ENCODE measurements at places on chromosomes 3 and 15.

- no peak for DNase-seq
Measured at GRCh38 chr15:101022306-101022705, 103.1 kb downstream of the LRRK1 start.

DNA sequence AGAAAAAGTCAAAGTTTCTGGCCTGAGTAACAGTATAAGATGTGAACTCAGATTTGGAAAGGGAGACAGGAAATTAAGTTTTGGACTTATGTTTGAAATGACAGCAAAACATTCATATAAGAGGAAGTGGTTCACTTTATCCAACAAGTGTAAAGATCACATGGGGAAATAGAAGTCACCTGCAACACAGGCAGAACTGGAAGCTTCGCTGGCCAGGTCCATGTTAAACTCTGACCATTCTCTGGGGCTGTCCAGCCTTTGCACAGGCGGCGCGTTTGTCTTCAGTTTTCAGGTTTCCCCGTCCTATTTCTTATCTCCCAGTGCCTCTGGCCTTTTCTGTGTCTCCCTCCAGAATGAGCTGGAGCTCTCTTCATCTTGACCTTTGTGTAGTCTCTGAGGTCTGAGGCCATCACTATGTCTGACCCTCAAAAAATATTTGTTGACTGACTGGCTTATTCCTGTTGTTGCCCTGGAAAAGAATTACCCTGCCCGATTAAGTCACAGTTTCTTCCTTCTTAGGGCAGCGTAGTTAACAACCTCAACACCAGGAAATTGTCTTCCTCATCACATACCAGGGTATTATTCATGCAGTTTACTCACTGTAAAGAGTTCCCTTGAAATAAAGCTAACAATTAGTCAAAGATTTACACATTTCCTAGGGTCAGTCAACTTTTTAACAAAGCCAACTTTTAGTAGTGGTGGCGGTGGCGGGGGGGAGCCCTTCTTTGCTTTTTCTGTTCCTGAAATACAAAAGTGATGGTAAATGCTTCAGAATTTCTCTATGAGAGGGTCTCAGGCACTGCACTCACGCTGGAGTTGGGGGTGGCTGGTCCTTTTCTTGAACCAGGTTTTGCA is 959 bp upstream of the RASA2 start:
- DNase-seq = no peak

DNA sequence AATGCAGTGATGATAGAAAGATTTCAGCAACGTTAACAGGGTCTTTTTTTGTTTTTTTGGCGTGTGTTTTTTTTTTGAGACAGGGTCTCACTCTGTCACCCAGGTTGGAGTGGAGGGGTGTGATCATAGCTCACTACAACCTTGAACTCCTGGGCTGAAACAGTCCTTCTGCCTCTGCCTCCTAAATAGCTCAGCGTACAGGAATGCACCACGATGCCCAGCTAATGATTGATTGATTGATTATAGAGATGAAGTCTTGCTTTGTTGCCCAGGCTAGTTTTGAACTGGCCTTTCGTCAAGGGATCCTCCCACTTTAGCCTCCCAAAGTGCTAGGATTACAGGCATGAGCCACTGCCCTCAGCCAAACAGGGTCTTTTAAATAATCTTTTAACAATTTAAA is 7.0 kb downstream of the CHP1 start:
- DNase-seq = no peak

GRCh38 chr15:41183581-41183980 is 47.0 kb downstream of the EXD1 start:
- DNase-seq = no peak

DNA sequence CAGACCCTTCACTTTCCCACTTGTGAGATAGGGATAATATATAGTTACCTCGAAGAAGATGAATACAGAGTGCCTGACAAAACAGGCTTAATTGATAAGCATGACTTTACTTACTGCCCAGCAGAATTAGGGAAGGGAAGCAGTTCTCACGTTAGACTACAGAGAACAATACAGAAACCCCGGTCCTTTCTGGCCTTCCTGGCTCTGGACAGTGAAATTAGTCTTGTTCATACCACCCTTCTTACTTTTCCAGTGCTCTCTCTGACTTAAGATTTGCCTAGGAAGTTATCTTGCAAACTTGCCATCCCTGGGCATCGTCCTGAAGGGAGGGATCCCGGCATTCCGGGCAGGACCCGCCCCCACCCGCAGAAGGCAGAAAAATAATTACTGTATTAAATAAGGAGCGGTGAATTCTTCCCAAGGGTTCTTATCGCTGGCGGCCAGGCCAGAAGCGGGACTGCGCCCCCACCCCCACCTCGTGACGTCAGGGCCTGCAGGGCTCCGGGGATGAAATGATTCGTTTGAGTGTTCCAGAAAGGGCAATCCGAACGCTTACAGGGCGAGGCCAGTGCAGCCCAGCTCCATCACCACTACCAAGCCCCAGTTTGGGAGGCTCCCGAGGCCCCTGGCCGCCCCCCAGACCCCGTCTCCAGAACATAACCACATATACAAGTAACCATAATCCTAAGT is 8.4 kb downstream of the SOX2 start:
- no peak for DNase-seq

GRCh38 chr3:123869165-123869564 is 15.0 kb downstream of the MYLK start:
- no peak for DNase-seq

- DNase-seq = no peak
Measured at GRCh38 chr15:90496791-90497190, 32.9 kb upstream of the CRTC3 start.

- no peak for DNase-seq
Measured at GRCh38 chr3:194082743-194083636, 53.0 kb upstream of the HES1 start.

DNA sequence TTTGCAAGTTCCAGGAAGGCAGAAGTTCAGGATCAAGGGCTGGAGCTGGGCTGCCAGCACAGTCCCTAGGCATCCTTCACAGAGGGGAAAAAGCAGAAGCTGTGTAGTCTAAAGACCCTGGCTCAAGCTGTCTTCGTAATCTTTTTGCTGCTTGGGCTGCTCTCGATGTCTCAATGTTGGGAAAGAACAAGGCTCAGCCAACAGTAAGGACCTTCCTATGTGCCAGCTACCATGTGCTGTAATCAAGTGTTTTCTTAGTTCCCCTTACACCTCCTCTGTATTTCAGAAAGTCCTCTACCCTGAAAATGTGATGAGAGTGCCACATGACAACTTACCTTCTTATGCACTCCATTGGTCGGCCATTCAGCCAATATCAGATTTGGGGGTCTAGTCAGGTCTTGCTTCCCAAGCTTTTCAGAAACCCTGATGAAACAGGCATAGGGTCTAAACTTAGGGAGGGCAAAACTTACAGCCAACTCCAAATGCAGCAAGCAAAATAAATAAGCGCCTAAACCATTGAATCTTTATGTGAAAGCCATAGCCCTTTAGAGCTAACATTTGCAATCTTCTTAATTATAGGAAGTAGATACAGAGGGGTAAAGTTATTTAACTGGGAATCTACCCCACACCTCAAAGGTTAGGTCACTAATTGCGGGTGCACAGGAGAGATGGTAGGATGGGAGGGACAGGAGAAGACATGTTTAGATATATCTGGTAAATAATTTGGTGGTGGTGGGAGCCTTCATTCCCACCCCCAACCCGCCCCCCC is 1.2 kb upstream of the EDEM1 start:
- no peak for DNase-seq

DNA sequence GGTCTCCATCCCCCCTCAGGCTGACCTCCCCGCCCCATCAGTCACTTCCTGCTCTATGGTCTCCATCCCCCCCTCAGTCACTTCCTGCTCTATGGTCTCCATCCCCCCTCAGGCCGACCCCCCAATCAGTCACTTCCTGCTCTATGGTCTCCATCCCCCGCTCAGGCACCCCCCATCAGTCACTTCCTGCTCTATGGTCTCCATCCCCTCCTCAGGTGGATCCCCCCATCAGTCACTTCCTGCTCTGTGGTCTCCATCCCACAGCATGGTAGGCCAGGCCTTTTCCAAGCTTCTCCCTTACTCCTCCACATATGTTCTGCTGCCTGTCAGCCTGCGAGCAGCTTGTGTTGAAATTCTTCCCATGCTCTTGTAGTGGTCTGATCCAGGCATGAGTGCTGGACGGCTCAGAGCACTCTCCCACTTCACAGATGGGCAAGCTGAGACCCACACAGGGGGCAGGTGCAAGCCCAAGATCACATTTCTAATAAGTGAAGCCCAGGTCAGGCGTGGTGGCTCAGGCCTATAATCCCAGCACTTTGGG is 36.8 kb downstream of the BDH1 start:
- DNase-seq = peak; percentile 11

DNA sequence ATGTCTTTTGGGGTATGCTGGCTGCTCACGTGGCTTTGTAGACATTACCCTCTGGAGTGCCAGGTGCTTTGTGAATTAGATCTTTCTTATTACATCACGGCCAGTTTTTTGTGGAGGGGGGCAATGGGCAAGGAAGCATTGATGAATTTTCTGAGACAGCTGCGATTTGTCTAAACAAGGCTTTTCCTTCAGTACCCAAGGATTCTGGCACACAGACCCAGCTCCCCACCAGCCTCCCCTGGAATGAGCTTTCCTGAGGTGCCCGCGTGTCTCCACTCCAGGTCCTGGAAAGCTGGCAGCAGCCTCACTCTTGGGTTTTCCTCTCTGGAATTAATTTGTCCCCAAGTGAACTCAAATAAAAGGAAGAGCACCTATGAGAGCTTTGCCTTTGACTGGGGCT is 157.6 kb upstream of the CTDSPL start:
- no peak for DNase-seq

DNA sequence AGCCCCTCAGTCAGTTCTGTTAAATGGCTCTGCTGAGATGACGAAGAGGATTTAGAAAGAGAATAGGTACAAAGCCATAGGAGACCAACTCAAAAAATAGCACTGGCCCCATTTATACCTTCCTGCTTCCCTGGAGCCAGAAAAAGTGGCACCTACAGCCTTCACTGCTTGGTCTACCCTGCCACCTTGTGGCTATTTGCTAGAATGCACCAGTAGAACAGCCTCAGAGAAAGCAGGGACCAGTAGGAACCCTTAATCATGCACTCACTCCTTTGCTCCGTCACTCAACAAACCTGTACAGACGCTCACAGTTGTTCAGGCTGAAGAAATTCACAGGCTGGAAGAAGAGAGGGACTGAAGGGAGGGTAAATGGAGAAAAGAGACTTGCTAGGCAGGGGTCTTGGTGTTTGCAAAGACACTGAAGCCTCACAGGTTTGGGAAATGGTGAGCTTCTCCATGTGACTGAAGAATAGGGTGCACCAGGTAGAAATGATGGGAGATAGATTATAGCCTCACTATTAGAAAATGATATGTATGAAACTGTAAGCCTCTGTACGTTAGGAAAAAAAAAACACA is 12.1 kb upstream of the RTP2 start:
- DNase-seq = peak; percentile 69

- no peak for DNase-seq
Measured at GRCh38 chr3:64561325-64561843, 126.4 kb downstream of the ADAMTS9 start.

GRCh38 chr3:69246612-69247011 is 124.2 kb upstream of the LMOD3 start:
- DNase-seq = no peak

GRCh38 chr3:52245322-52246263 is at the start of gene PPM1M:
Gene PPM1M, plus strand, starts transcription at chr3:52245759. Its CDS starts 66 bp downstream, at chr3:52245825.
- DNase-seq = peak; percentile 62

DNA sequence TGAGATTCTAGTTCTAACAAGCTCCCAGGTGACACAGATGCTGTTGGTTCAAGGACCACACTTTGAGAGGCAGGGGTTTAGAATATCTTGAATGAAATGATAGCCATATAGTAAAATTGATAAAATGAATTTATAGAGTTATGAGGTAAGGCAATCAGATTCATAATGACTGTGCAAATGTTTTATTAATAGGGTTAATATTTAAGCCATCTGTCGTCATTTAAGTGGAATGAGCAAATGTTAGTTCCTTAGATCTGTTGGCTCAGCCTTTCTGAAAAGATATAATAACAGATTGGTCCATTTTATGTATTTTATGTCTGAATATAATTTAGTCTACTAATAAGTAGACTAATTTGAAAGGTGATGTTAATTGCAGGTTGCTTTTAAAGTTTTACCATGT is 12.9 kb downstream of the REC114 start:
- no peak for DNase-seq

- no peak for DNase-seq
Measured at GRCh38 chr15:82774496-82774895, 31.4 kb downstream of the FSD2 start.

GRCh38 chr3:66602237-66602636 is 101.4 kb upstream of the LRIG1 start:
- DNase-seq = no peak

- no peak for DNase-seq
Measured at GRCh38 chr15:40714144-40714543, 19.2 kb downstream of the RAD51 start.

GRCh38 chr15:20407553-20407952 is 134.0 kb downstream of the GOLGA6L6 start:
- DNase-seq = no peak

GRCh38 chr15:56042982-56043980 is 49.9 kb upstream of the NEDD4 start:
- peak; percentile 20 for DNase-seq

GRCh38 chr3:12479919-12480427 is 4.3 kb upstream of the TSEN2 start:
- DNase-seq = no peak

DNA sequence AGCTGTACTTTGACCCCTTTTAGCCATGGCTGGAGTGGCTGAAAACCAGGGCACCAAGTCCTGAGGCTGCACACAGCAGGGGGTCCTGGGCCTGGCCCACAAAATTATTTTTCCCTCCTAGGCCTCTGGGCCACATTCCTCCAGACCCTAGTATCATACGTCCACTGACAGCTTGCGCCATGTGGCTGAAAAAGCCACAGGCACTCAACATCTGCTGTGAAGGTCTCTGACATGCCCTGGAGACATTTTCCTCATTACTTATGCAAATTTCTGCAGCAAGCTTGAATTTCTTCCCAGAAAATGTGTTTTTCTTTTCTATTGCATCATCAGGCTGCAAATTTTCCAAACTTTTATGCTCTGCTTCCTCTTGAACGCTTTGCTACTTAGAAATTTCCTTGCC is 239.0 kb downstream of the SQOR start:
- no peak for DNase-seq

- no peak for DNase-seq
Measured at GRCh38 chr3:52270252-52270754, 8.1 kb downstream of the WDR82 start.

- no peak for DNase-seq
Measured at GRCh38 chr3:194294199-194294894, 56.8 kb downstream of the CPN2 start.

GRCh38 chr15:100249096-100249815 is 92.5 kb downstream of the ADAMTS17 start:
- no peak for DNase-seq

Data from activated gamma-delta T cell treated with Interleukin-2 at 50 U/mL for 16 hours (primary cell).